NCI-H1436 treated with DMSO at 0.1 percent for 48 hours (cell line): ENCODE measurements at places on chromosomes 5 and 9.

GRCh38 chr9:134396258-134396742 is 70.0 kb downstream of the RXRA start:
- DNase-seq: no peak

GRCh38 chr9:107221321-107221720 is 61.8 kb upstream of the RAD23B start:
- no peak for DNase-seq

DNA sequence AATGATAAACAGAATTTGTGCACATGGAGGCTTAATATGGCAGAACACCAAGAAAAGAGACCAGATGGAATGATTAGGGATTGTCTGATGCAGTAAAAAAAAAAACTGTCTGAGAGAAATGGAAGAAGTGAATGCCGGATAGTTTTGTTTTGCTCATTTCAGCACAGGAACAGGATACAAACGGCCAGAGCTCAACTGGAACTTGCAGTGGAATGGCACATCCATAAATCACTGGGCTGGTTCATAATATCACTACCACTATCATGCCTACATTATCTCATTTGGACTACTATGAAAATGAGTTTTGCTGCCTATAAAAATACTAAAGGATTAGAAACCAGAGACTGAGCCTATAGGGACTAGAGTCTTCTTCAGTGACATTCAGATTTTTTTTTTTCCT is 9.7 kb downstream of the PTAR1 start:
- no peak for DNase-seq

DNA sequence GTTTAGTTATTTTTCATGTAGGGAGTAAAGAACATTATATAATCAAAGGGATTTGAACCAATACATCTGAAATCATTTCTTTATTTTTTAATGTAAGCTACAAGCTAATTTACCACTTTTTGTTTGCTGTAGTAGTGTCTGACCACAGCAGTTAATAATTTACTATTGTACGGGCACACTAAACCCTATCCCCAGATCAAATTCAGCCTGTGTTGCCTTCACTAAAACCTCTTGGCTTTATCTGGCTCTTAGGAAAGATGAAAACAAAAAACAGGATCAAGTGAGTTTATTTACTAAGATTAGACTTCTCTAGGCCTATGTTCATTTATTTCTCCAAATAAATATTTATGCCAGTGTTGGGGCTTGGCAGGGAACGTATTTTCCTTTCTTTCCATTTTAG is 384.1 kb downstream of the EBF1 start:
- DNase-seq: no peak

DNA sequence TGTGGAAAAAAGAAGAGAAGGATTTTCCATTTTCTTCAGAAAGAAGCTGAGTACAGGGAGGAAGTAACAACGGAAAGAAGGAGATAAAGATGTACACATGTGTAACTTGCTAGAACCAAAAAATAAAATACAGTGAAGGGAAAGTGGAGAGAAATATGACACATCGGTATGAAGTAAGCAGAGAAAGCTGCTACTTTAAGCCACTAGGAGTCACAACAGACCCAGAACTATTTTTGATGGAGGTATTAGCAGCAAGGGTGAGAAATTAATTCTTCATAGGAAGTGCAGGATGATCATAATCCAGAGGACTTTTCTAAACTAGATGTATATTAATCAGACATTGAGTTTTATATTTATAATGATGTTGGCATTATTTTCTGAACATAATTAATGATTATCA is 88.5 kb downstream of the FAM174A start:
- DNase-seq: no peak

- DNase-seq: no peak
Measured at GRCh38 chr9:98862936-98863335, 55.5 kb downstream of the GALNT12 start.

GRCh38 chr9:8815219-8815618 is 1015.6 kb upstream of the DMAC1 start:
- DNase-seq: no peak

DNA sequence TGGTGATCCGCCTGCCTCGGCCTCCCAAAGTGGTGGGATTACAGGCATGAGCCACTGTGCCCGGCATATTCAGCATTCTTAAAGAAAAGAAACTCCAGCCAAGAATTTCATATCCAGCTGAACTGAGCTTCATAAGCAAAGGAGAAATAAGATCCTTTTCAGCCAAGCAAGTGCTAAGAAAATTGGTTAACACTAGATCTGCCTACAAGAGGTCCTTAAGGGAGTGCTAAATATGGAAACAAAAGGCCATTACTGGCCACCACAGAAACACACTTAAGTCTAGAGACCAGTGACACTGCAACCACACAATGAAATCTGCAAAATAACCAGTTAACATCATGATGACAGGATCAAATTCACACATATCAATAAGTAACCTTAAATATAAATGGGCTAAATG is 331.5 kb downstream of the MAN2A1 start:
- DNase-seq: no peak

DNA sequence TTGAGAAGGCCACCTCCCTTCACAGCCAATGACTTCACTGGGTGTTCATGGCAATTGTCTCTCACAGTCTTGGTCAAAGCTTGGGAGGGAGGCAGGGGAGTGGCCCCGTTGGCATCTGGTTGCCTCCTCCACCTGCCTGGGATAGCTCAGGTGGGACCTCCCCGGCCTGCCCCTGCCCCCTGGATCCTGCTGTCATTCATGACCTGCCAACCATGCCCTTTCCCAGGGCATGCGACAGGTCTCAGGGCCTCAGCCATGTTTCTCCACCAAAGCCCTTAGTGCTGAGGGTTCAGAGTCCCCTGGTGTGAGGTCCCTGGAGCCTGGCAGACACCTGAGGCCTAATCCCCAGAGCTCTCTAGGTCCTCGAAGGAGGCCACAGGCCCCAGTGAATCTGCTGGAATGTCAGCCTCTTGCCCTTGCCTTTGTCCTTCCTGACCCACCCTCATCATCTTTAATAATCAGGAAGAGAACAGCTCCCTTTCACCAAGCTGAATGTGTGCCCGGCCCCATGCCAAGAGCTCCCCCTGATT is 5.6 kb downstream of the DAB2IP start:
- DNase-seq: no peak

- no peak for DNase-seq
Measured at GRCh38 chr9:14813336-14814248, 91.1 kb upstream of the CER1 start.

- DNase-seq: no peak
Measured at GRCh38 chr5:58080573-58080972, 379.3 kb downstream of the PLK2 start.

- DNase-seq: no peak
Measured at GRCh38 chr5:1942630-1943029, 59.9 kb upstream of the IRX4 start.

- no peak for DNase-seq
Measured at GRCh38 chr9:130746434-130747212, 53.0 kb downstream of the EXOSC2 start.

DNA sequence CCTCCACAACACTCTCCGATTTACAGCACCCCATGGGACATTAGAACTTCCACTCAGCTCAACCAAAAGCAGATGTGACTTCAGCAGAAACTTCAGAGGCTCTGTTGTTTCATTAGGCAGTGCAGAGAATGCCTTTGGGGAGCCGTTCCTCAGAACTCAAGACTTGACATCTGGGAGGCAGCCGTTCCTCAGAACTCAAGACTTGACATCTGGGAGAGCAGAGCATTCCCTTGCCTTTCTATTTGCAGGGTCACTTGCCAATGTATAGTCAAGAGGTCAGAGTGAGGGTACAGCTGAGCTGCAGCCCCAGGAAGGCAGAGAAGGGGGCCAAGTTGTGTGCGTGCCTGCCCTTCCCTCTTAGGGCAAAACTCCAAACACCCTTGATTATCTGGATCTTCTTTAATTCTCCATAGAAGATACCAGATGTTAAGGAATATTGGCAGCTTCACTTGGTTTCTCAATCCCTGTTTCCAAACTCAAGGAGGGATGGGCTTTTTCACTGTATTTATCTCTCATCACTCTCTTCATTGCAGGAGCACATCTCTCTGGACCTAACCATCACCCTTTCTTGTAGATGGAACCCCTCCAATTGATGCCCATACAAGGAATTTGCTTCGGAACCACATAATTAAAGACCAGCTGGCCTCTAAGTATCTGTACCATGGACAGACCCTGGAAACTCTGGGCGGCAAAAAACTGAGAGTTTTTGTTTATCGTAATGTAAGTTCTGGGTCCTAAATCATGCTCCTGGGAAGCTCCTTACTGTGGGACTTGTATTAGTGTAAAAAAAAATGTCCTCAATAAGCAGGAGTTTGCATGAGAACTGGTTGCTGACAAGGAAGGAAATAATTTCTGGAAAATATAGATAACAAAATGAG is 25.6 kb downstream of the TGFBI start:
- DNase-seq: no peak

DNA sequence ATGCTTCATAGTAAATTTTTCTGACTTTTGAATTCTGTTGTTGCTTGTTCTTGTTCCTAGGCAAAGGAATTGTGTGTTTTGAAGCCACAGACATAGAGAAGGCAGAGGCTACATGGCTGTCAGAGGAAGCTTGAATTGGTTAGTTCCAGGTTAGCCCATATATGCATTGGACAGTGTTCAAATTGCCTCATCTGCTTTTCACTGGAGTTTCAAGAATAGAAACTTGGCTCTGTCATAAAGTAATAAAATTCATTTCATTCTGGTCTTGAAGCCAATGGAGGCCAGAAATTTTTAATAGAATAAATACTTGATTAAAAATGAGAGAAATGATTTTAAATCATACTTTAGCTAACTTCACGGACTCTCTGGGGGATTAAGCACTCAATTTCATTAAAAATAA is 178.0 kb downstream of the YIPF5 start:
- no peak for DNase-seq

- no peak for DNase-seq
Measured at GRCh38 chr9:105296877-105297287, 52.4 kb downstream of the SLC44A1 start.

GRCh38 chr5:39714036-39714698 is 289.4 kb upstream of the DAB2 start:
- no peak for DNase-seq

- DNase-seq: no peak
Measured at GRCh38 chr9:130276121-130276520, 10.6 kb downstream of the HMCN2 start.

DNA sequence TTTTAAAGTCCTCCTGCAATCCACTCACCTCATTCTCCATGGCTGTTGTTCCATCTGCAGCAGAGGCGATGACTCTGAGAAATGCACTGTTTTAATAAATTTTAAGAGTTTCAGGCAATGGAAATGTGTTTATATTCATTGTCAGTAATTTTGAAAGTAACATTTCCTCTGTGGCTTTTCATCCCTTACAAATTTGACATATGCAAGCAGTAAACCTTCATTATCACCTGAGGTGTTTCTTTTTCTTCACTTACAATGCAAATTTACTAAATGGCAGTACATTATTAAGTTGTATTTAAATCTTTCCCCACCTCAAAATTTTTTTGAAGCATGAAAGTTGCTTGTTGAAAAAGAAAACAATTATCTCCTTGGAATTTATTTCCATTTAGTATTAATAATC is 136.9 kb downstream of the DIRAS2 start:
- no peak for DNase-seq

DNA sequence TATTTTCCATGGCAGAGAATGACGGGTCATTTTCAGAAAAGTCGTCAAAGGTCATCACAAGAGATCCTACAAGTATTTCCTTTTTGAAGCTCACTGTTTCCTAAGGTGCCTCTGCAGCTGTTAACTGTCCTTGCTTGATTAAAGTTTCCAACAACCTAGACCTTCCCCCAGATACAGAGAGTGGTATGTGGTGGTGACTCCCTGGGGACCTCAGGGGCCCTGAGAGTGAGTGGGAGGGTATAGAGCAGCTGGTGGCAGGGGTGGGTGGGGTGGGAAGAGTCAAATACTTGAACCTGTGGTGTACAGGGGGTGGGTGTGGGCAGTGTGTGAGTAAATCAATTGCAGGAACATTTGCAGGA is 1.6 kb upstream of the CD72 start:
- no peak for DNase-seq

DNA sequence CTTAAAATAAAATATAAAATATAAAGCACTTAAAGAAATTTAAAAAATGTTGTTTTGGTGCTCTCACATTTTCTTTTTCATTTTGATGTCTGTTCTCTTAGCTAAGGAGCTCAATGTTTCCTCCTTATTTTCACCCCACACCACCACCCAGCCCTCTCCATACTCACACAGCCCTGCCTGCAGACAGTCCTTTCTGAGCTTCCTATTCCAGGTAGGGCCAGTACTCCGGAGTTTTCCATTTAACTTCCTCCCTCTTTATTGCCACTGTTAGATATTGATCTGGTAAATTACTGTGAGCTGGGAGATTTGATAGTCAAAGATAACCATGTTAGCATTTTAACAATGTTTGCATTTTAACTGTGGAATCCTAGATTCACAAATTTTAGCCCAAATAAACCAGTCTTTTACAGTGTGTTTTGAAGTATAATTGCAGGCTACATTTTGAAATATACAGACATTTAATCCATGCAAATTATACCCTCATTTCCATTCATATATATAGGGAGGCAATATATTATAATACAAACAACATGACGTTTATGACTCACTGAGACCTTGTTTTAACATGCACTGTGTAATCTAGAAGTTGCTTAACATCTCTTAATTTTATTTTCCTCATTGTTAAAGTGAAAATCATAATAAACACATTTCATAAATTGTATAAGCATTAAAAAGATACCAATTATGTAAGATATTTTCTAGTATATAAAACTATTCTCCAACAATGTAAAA is 927.1 kb downstream of the NR2F1-AS1 start:
- no peak for DNase-seq
